ENCODE measurements at places on chromosomes 6 and 20.

DNA sequence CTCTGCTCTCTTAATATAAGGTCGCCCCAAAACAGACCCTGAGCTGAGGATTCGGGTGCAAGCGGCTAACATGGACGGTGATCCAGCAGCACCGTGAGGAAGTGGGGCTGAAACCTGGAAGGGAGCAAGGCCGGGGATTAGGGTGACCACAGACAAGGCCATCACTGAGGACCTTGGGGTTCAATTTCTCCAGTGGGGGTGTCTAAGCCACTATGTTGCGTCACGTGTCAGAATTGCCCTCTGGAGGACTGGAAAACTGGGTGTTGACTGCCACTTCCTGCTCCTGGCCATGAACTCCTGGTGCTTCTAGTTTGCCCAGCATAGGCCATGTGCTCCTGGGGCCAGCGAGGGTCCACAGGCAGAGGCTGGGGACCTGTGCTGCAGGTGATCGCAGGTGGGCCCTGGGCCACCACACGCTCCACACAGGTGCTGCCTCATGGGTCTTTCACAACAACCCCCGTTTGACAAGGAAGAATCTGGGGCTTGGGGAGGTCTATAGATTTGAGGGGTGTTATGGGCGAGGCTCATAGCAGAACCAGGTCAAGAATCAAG lies 101.9 kb downstream of the CDH26 start:
- DNase-seq = no peak

DNA sequence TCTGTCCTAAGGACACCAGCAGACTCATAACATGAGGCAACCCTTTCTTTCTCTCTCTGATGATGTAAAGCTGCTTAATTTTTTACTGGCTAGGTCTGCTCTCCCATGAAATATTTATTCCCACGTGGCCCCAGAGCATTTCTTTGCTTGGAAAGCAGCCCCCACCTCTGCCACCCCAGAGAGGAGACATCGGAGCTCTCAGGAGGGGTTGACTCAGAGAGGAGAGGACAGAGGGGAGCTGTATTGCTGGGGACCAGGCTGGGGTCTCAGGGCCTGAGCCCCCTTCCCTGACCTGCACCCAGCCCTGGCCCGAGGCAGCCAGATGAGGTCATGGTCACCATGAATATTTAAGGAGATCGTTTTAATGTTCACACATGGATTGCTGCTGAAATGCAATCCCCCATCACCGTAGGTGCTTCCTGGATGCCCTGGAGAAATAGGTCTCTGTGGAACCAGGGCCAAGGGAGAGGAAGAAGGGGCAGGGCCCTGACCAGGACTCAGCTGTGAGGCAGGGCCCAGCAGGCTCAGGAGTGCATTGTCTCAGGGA lies 117.5 kb downstream of the DLL1 start:
- peak; percentile 27 for DNase-seq

- no peak for DNase-seq
Measured at GRCh38 chr20:37236462-37236861, 25.2 kb downstream of the GHRH start.

- no peak for DNase-seq
Measured at GRCh38 chr20:47749339-47749738, 35.9 kb downstream of the SULF2 start.

GRCh38 chr6:156864557-156864956 lies 87.4 kb downstream of the ARID1B start:
- no peak for DNase-seq
